ENCODE measurements at places on chromosomes 5 and 9.

GRCh38 chr5:171307789-171308452 lies 1.1 kb upstream of the TLX3 start:
- peak; percentile 8 for DNase-seq

DNA sequence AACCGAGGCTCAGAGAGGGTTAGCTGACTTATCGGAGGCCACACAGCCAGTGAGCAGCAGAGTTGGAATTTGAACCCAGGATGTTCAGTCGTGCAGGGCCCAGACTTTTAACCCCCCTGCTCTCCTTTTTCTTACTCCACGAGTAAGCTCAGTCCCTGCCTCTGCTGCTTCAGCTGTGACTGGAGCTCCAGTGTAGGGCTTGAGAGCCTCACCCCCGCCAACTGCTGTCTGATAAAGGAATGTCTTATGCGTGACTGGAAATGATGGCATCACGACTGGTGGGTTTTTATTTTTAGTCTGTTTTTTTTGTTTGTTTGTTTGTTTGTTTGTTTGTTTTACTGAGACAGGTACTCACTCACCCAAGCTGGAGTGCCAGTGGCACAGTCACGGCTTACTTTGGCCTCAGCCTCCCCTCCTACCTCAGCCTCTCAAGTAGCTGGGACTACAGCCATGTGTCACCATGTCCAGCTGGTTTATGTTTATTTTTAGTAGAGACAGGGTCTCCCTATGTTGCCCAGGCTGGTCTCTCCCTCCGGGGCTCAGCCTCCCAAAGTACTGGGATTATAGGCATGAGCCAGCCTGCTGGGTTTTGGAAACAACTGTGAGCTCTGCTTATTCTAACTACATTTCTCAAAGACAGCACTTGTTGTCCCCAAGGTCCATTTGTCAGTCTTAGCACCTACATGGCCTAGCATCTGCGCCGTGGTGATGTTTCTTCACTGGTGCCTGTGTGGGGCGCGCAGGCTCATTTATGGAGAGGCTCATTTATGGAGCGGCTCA lies 52.5 kb upstream of the NCS1 start:
- no peak for DNase-seq

DNA sequence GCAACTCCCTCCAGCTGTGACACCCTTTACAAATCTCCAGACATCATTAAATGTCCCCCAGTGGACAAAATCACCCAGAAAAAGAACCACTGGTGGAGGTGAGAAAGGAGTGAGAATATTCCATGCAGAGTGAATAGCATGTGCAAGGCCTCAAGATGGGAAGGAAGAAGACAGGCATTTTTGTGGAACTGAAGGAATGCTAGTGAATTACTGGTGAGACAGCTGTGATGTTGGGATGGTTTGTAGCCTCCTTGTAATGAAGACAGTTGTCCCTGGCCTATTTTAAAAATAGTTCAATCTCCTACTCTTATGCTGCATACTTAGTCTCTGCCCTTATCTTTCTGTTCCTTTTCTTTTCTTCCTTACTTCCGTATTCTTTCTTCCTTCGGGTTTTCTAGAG lies 124.9 kb upstream of the RPS23 start:
- no peak for DNase-seq

GRCh38 chr9:117644932-117645636 lies 59.1 kb upstream of the TLR4 start:
- no peak for DNase-seq

DNA sequence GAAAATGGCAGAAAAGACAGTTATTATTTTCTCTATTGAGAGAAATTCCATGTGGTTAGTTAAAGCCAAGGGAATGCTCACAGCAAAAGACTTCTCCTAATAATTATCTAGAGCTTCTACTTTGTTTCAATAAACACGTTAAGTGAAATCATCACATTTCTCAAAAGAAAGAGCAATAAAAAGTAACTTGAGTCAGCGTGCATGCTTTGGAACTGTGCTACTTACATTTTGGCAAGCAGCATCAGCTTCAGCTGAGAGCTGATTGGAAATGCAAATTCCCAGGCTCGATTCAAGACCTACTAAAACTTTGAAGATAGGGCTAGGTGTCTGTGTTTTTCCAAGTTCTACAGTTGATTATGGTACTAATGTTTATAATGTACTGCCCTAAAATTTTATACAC lies 132.1 kb downstream of the CDH18 start:
- no peak for DNase-seq

DNA sequence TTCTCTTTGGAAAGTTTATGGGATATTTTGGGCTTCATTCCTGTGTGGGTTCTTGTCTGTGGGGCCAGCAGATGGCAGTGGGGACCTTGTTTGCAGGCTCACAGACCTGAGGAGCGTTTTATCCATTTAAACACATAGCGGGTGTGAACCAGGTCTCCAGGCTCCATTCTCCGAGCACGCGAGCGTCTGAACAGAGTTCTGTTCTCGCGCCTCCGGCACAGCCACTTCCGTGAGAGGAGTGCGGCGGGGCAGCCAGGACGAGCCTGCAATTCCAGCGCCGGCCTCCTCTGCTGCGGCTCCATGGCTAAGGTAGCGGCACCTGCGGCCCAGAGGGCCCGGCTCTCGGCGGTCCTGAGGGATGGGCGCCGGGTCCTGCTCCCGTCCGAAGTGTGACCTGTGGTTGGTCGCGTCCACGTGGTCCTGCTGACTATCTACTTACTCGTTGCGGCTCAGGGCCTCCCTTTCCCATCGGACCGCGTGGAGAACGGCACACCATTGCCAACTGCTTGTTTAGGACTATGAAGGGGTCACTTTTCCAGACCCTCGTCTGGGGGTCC lies 7.3 kb downstream of the NRARP start:
- no peak for DNase-seq

GRCh38 chr5:111232311-111233051 lies 8.3 kb downstream of the CAMK4 start:
- peak; percentile 27 for DNase-seq

GRCh38 chr9:91746904-91747303 lies 203.1 kb downstream of the ROR2 start:
- no peak for DNase-seq

- DNase-seq = no peak
Measured at GRCh38 chr5:171840066-171840465, 54.4 kb downstream of the SMIM23 start.

GRCh38 chr9:14608540-14608939 lies 84.7 kb downstream of the ZDHHC21 start:
- no peak for DNase-seq

DNA sequence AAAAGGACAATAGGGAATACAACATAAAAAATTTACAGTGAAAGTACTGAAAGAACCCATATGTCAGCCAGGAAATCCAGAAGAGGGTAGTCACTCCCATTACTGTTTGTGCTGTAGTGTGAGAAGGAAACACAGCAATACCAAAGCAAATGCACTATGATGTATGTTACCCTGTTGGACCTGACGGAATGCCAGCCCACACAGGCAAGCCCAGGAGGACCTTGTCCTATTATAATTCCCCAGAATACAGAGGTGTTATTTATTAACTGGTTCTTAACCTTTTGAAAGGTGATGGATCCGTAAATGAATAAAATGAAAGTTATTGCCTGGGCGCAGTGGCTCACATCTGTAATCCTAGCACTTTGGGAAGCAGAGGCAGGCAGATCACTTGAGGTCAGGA lies 79.0 kb downstream of the GDA start:
- DNase-seq = no peak

DNA sequence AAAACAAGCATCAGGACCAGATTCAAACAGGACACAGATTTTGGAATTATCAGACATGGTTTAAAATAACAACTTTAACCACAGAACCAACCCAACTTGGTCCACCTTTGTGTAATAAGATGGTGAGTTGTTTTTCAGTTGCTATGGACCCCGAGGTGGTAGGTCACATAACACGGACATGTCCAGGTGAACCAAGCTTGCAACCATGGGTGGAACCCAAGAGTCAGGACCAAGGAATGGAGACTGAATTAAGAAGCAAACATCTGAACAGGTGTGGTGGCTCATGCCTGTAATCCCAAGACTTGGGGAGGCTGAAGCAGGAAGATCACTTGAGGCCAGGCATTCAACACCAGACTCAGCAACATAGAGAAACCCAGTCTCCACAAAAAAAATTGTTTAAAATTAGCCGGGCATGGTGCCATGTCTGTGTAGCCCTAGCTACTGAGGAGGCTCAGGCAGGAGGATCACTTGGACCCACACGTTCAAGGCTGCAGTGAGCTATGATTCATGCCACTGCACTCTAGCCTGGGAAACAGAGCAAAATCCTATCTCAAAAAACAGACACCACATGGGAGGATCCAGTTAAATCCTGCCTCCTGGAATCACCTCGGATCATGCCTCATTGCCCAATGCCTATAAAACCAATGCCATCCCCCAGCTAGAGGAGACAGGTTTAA lies 10.6 kb downstream of the PTBP3 start:
- no peak for DNase-seq

DNA sequence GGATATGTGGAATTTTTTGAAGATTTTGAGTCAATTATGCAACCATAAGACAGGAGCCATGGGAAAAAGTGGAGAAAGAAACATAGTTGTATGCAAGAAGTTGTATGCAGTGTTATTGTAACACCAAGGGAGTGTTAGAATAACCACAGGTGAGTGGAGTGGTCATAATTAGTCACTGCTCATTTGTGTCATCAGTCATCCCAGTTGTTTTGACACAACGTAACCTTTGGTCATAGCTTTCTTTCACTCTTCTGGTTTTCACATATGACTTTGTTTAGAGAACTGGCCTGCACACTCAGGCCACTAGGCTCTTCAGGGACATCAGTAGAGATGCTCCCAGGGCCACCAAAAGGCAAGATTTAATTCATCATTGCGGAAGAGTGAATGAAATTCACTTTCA lies 158.7 kb upstream of the HMHB1 start:
- DNase-seq = no peak

GRCh38 chr9:16626577-16627130 lies 243.8 kb downstream of the BNC2 start:
- DNase-seq = peak; percentile 7

DNA sequence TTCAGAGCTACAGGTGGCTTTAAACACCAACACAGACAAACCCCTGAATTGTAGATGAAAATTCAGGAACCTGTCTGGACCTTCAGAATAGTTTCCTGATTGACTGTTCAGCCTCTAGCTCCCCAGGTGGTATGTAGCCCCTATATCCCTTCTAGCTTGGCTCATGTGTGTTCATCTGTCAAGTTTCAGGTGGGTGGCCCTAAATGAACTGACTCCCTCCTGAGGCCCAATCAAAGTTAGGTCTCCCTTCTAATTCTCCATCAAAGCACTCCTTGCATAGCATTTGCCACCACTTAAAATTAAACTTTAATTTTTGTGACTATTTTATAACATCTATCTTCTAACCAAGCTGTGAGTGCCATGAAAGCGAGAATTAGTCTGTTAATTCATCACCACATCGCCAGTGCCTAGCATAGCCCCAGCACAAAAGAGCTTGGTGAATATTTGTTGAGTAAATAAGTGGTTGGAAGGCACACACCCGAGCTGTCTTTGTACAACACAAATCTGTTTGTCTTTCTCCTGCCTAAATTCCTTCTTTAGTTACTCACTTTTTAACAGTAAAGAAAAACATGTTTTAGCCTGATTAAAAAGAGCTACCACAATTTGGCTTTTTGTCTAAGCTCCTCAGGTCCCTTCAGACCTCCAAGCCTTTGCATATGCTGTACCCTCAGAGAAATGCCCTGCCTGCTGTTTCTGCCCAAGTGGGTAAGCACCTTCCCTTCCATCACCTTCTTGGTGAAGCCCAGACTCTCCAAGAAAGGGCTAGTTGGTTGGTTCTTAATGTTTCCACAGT lies 138.1 kb upstream of the HMHB1 start:
- DNase-seq = no peak

DNA sequence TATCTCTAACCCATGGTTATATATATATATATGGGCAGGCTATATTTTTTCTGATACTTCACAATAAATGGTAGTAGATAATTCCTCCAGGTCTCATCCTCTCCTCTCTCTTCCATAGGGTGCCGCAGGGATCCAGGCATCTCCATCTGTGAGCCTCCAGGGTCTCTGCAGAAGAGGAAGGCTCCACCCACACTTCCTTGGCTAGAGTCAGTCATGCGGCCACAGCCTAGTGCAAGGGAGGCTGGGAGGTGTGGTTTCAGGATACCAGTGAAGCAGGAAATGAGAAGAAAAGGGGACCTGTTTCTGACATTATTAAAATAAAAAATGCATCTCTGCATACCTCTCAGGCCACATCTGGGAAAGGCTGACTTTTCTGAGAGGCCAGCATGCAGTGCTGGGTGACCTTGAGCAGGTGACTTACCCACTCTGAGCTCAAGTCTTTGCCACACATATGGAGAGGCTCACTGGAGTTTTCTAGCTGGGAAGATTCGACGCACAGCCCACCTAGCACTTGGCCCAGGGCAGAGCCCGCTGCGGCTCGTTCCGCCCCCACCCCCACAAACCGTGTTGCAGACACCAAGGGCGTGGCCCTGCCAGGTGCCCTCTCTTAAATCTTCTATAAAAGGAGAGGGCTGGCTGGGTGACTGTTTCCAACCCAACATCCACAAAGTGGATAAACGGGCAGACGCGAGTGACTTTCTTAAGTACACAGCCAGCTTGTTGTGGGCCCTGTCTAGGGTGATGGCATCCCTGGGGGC lies 47.9 kb downstream of the OLFM1 start:
- no peak for DNase-seq

DNA sequence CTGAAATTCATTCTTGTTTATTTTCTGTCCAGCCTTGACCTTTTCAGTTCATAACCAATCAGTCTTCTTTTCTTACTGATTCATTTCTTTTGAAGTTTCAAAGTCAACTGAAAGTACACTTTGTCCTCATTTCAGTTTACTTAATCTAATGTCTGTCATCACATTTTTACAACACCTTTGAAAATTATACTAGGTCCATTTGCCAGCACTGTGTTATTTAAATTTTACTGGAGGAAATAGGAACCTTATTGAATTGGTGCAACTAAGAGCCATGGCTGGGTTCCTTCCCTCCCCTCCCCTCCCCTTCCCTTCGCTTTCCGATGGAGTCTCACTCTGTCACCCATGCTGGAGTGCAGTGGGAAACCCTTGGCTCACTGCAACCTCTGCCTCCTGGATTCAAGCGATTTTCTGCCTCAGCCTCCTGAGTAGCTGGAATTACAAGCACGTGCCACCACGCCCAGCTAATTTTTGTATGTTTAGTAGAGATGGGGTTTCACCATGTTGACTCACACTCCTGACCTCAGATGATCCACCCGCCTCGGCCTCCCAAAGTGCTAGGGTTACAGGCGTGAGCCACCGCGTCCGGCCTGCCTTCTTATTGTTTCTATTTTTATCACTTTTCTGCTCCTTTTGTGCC lies 6.3 kb downstream of the RMI1 start:
- no peak for DNase-seq
